Mesothelial cell of epicardium (in vitro differentiated cells): ENCODE measurements at places on chromosomes 1 and 21.

GRCh38 chr1:15454256-15454655 lies 2.3 kb upstream of the CELA2A start:
- no peaks in the 10 kb centered on the region for H3K27me3 ChIP-seq
- H3K4me1 ChIP-seq: peaks cover 13% of the 10 kb centered on the region
- no peaks in the 10 kb centered on the region for H3K36me3 ChIP-seq
- H3K4me3 ChIP-seq: no peak overlapping the region
- no peak for DNase-seq
- H3K27ac ChIP-seq: no peak overlapping the region

- H3K4me3 ChIP-seq: no peak overlapping the region
- no peak for DNase-seq
- H3K4me1 ChIP-seq: peaks cover 23% of the 10 kb centered on the region
These were observed 79.8 kb upstream of the HMCN1 start for GRCh38 chr1:185654199-185654951.

DNA sequence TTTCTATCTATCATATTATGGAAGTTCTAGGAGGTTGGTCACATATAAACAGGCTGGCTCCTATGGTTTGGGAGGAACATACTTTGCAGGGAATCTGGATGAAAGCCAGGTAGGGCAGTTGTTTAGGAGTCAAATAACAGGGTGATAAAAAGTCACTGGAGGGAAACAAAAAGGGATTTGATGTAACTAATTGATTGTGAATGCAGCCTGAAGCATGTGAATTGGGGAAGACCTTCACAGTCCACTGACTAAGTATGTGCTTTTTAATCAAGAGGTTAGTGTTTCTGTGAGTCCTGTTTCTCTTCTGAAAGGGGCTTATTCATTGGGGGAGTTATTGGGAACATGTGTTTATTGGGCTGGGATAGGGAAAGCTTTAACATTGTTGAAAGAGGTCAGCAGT lies 41.3 kb downstream of the HMCN1 start:
- peaks cover 5% of the 10 kb centered on the region for H3K36me3 ChIP-seq
- no peak overlapping the region for H3K4me3 ChIP-seq
- H3K27ac ChIP-seq: no peak overlapping the region
- H3K27me3 ChIP-seq: no peaks in the 10 kb centered on the region
- DNase-seq: no peak
- peaks cover 22% of the 10 kb centered on the region for H3K4me1 ChIP-seq

DNA sequence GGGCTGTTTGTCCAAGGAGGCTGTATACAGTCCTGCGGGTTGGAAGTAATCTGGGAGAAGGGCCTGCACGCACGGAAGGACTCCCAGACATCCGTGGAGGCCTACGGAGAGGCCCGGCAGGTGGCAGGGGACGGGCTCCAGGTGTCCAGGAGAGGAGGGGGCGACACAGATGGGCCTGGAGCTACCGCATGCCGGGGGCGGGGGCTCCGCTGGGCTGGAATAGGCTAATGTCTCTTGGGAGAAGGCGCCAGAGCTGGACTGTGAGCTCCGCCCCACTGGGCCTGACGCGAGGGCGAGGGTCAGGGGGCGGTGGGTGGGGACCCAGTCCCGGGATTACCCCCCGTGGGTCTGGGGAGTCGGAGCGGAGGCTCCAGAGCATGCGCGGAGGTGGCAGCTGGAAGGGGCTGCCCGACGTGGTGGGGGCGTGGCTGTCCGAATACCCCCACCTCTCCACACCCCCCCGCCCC lies 659 bp downstream of the AGO1 start:
- peak overlapping the region; percentile 97 for H3K4me3 ChIP-seq
- peak; percentile 65 for DNase-seq
- peaks cover 3% of the 10 kb centered on the region for H3K27me3 ChIP-seq
- peak overlapping the region; percentile 92 for H3K27ac ChIP-seq

GRCh38 chr21:21968810-21969209 lies 970.6 kb downstream of the NCAM2 start:
- H3K4me3 ChIP-seq: no peak overlapping the region
- H3K36me3 ChIP-seq: no peaks in the 10 kb centered on the region
- DNase-seq: no peak
- peaks cover 4% of the 10 kb centered on the region for H3K4me1 ChIP-seq
- H3K27me3 ChIP-seq: no peaks in the 10 kb centered on the region

DNA sequence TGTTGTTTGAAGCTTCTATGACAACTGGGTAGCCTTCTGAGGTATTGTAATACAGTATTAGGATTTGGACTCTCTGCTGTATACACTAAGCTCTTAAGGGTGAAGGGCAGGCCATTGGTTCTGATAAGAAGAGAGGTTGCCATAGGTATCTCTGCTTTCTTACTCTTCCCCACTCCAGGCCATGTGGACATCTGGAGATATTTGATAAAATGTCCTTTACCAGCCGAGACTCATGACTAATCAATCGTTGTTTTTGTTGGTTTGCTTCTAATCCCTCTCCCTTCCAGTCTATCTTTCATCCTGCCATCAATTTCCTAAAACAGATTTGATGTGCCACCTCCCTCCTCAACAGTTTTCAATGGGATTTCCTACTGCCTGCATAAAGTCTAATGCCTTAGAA lies 64.6 kb upstream of the WDR26 start:
- peaks cover 8% of the 10 kb centered on the region for H3K36me3 ChIP-seq
- peaks cover 56% of the 10 kb centered on the region for H3K4me1 ChIP-seq
- no peak for DNase-seq
- no peaks in the 10 kb centered on the region for H3K27me3 ChIP-seq
- peak overlapping the region; percentile 80 for H3K27ac ChIP-seq
- no peak overlapping the region for H3K4me3 ChIP-seq

- peaks cover 17% of the 10 kb centered on the region for H3K36me3 ChIP-seq
- H3K27me3 ChIP-seq: no peaks in the 10 kb centered on the region
- no peaks in the 10 kb centered on the region for H3K4me1 ChIP-seq
- H3K4me3 ChIP-seq: no peak overlapping the region
These were observed 38.4 kb upstream of the EXOSC10 start for GRCh38 chr1:11138029-11138428.

DNA sequence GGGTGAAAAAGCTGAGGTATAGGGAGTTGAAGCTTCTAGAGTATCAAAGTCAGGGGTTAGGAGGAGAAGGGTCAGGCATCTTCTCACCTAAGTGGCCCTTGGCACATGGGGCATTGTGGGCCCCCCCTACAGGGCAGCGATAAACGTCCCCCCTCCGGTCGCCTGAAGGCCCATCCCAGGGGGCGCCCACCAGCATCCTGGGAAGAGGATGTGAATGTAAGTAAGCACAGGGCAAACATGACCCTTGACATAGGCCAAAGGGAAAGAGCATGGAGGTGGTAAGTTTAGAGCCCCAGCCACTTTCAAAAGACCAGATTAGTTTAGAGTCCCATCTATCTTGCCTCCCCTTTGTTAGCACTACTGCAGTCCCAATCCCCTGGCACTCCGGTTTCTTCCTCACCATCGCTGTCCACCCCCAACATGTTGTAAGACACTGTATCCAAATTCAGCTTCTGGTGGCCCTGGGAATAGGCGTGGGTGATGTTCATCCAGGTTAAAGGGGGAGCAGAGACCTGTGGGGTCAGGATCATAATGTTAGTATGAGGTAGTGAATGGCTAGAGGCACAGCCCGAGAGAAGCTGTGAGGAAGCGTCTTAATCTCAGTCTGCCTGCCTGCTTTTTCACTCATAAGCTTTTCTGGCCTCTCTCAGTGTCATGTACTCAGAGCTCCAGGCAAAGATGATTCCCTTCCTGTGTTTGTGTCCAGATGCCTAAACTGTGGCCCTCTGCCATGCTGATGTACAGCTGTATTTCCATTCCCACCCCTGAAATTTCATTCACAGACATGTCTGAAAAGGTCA lies 2.7 kb downstream of the ITGA10 start:
- no peak overlapping the region for H3K27ac ChIP-seq
- H3K36me3 ChIP-seq: peaks cover 6% of the 10 kb centered on the region
- no peak for DNase-seq
- peaks cover 5% of the 10 kb centered on the region for H3K4me1 ChIP-seq
- H3K27me3 ChIP-seq: no peaks in the 10 kb centered on the region
- H3K4me3 ChIP-seq: no peak overlapping the region

- H3K27me3 ChIP-seq: peaks cover 40% of the 10 kb centered on the region
- no peak overlapping the region for H3K27ac ChIP-seq
- H3K4me1 ChIP-seq: peaks cover 2% of the 10 kb centered on the region
- no peak overlapping the region for H3K4me3 ChIP-seq
- no peak for DNase-seq
These were observed 237.3 kb upstream of the POU3F1 start for GRCh38 chr1:38283696-38284470.

DNA sequence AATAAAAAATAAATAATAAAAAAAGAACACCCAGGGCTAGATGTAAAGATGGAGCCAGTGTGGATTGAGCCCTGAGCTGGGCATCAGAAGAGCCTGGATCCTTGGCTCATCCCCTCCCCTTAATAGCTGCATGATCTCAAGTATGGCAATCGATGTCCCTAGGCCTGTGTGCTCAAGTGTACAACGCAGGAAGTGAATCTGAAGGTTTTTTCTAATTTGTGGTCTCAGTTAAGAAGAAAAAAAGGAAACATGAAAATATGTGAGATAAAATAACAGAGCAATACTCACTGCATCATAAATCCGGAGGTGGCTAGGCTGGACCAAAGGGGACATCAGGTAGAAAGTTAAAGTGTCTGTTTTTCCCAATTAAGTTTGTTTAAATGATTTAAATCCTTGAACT lies 47.3 kb upstream of the SLC44A3 start:
- H3K36me3 ChIP-seq: peaks cover 3% of the 10 kb centered on the region
- H3K4me1 ChIP-seq: peaks cover 21% of the 10 kb centered on the region
- H3K4me3 ChIP-seq: no peak overlapping the region
- H3K27ac ChIP-seq: no peak overlapping the region
- no peaks in the 10 kb centered on the region for H3K27me3 ChIP-seq

DNA sequence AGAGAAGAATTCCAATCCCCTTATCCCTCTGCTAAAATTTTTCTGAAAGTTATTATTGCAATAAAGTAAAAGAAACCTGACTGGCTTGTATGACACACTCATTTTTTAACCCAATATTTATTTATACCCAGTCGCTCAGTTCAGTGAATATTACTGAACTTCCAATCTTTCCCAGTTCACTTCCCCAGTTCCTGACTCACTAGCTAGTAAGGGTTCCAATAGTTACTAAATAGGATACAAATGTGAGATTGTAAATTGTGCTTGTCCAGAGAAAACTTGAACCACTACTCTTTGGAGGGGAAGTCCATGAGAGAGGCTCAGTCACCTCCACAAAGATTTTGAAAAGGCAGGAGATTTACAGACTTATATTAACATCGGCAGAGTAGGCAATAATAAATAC lies 31.4 kb downstream of the PRDX6 start:
- H3K36me3 ChIP-seq: no peaks in the 10 kb centered on the region
- H3K4me3 ChIP-seq: no peak overlapping the region
- H3K27me3 ChIP-seq: no peaks in the 10 kb centered on the region

DNA sequence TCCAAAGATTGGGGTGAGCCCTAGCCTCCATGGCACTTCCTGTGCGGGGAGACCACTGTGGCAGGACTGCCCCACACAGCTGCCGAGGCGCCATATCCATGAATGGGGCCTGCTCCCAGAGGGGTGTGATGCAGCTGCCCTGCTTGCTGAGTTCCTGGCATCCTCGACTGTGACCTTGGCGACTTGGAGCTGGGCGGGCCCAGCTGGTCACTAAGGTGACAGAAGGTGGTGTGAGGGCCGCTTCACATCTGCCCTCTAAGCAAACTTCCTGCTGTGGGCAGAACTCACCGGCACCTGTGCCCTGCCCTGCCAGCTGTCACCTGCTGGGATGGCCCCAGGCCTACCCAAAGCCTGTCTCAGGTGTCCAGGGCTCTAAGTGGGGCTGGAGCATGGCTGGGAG lies 9.0 kb downstream of the TMEM61 start:
- H3K27ac ChIP-seq: no peak overlapping the region
- H3K4me1 ChIP-seq: no peaks in the 10 kb centered on the region
- no peak for DNase-seq
- H3K36me3 ChIP-seq: no peaks in the 10 kb centered on the region

- no peaks in the 10 kb centered on the region for H3K36me3 ChIP-seq
- H3K4me3 ChIP-seq: no peak overlapping the region
- H3K4me1 ChIP-seq: peaks cover 3% of the 10 kb centered on the region
- H3K27me3 ChIP-seq: no peaks in the 10 kb centered on the region
These were observed 2133.0 kb downstream of the NCAM2 start for GRCh38 chr21:23131177-23131576.

DNA sequence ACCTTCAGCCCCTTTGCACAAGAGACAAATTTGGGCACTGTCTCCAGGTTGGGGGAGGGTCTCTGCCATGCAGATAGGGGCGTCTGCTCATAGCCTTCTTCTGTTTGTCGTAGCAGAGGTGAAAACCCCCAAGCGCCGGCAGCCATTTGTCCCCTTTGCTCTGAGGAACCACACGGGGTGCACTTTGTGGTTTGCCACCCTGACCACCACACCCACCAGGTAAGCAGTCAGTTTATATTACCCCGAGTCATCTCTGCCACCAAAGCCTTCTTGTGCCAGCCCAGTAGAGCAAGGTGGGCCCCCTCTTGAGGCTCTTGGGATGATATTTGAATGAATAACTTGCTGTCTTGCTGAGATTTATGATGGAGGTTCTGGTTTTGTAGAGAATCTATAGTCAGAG lies 111.8 kb downstream of the VPS13D start:
- no peak for DNase-seq
- peaks cover 30% of the 10 kb centered on the region for H3K36me3 ChIP-seq
- H3K4me1 ChIP-seq: peaks cover 85% of the 10 kb centered on the region
- H3K27me3 ChIP-seq: no peaks in the 10 kb centered on the region
- H3K4me3 ChIP-seq: no peak overlapping the region

DNA sequence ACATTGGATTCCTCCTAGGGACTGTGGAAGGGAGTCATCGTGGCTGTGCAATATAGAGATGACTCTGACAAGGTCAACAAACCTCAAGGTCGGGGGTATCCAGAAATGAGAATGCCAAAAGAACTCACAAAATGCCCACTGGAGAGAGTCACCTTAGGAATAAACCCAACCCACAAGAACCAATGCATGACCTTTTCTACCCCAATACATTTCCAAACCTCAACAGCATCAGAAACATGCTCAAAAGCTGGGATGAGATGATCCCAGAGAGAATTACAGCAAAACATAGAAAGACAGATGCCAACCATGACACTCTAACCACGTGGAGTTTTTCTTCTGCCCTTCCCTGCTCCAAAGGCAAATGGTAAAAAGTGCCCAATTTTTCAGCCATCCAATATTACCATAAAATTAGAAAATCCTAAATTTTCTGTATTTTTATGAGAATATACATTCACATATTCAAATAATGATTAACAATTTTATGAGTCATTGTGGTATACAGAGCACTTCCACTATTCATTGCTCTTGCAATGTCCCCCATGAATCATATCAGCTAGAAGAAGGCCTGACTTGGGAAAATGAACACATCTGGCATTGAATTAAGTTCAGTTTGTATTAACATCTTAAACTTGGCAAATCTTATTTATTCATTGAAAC lies 88.2 kb upstream of the PALMD start:
- H3K4me1 ChIP-seq: no peaks in the 10 kb centered on the region
- H3K27me3 ChIP-seq: no peaks in the 10 kb centered on the region
- H3K27ac ChIP-seq: no peak overlapping the region
- no peaks in the 10 kb centered on the region for H3K36me3 ChIP-seq

DNA sequence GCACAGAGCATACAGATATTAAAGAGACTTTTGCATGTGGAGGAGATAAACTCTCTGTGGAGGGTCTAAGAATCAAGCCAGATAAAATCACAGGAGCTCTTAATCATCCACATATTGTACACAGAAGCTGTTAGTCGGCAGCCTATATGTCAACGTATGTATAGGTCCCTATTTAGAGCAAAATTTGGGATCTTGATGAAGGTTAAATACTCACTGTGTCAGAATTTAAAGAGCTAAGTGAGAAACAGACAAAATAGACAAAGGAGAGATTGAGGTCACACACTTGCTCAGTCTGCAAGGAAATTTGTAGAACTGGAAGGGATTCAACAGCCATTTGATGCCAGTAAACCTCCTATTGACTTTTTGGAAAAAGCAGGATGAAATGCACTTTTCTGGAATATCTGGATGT lies 4.1 kb upstream of the IRF2BP2 start:
- no peak overlapping the region for H3K4me3 ChIP-seq
- no peaks in the 10 kb centered on the region for H3K36me3 ChIP-seq
- peaks cover 73% of the 10 kb centered on the region for H3K4me1 ChIP-seq
- H3K27me3 ChIP-seq: no peaks in the 10 kb centered on the region
